D341Med (cell line): ENCODE measurements at places on chromosomes 5 and 9.

GRCh38 chr5:176360894-176361436, 599 bp downstream of the KIAA1191 start:
- no peak for DNase-seq

DNA sequence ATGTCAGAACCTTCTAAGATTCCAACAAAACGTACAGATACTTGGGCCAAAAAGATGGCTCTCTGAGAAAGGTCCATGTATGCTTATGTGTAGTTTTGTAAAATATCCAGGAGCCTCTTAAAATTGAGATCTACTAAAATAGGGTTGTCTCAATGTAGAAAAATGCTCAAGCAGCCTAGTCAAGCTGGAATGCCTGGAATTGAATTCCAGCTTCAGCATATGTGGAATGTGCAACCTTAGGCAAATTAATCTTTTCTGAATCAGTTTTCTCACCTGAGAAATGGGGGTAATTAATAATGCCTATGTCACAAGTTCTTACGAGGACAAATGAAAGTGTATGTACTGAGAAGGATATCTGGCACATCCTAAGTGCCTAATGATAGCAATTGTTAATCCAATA, 662.4 kb downstream of the DTWD2 start:
- no peak for DNase-seq

DNA sequence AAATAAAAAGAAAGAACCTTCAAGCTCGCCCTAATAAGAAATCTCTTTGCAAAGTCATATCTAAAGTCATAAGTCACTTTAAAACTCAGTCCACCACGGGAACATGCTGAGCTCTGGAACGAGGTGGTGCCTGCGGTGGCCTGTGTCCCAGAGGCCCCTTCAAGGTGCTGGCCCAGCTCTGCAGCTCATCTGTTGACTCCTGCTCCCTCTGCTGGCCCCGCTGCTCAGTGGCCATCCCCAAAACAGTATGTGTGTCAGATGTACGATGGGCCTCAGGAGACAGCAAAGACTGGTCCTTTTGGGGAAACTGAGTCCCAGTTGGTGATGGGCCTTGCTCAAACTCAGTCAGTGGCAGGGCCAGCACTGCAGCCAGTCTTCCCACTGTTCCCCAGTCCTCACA, 22.8 kb upstream of the FOXB2 start:
- DNase-seq, result peak; percentile 63

DNA sequence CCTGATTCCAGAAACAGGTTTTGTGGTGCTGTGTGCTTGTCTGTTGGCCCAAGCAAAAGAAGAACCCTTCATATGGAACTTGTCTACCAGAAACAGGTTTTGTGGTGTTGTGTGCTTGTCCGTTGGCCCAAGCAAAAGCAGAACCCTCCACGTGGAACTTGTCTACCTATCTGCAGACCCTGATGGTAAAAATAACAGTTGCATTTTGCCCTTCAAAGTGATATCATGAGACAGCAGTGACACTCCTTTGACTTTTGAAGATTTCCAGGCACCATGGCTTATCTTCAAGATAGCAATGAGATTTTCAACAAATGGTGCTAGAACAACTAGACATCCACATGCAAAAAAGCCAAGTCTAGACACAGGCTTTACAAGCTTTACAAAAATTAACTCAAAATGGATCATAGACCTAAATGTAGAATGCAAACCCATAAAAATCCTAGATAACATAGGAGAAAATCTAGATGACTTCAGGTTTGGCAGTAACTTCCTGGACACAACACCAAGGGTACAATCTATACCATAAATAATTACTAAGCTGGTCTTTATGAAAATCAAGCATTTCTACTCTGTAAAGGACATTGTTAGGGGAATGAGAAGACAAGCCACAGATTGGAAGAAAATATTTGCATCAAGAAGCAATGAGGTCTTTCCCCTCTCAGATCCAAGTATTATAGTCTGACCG, 16.8 kb downstream of the MACROH2A1 start:
- no peak for DNase-seq

DNA sequence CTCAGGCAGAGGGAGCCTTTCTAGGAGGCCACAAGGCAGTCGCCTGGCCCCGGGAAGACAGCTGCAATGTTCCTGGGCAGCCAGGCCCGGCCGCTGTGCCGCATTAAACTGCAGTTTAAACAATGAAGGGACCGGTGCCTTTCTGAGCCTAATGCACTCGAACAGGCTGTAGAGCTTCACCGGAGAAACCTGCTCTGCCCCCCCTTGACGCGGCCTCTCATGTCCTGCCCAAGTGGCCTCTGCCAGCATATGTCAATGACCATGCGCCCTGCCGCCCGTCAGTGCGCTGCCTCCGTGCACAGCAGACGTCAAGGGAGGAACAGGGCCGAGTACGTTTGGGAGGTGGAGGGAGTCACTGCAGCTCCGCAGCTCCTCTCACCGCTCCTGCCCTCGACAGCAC, 38.4 kb upstream of the BARHL1 start:
- no peak for DNase-seq

GRCh38 chr5:99177796-99178195, 249.0 kb upstream of the CHD1 start:
- no peak for DNase-seq

GRCh38 chr5:36904677-36905076, 28.1 kb downstream of the NIPBL start:
- no peak for DNase-seq

GRCh38 chr5:51347704-51348103, 35.5 kb upstream of the ISL1 start:
- DNase-seq, result no peak

DNA sequence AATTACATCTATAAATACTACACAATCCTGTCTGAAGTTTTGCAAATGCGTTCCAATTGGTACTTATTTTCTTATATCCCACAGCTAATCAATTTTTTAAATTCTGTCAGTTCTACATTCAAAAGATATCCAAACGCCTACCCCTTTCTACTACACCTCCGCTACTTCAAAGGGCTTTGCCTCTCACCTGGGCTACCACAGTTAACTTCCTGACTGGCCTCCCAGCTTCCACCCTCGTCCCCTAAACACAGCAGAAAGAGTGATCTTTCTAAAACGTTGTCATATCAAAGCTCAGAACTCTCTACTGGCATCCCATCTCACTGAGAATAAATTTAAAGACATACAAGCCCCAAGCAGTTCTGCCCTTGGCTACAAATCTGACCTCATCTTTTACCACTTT, 32.3 kb upstream of the NIPBL start:
- no peak for DNase-seq

- no peak for DNase-seq
Observed at GRCh38 chr5:40404613-40405012, 275.1 kb upstream of the PTGER4 start.

DNA sequence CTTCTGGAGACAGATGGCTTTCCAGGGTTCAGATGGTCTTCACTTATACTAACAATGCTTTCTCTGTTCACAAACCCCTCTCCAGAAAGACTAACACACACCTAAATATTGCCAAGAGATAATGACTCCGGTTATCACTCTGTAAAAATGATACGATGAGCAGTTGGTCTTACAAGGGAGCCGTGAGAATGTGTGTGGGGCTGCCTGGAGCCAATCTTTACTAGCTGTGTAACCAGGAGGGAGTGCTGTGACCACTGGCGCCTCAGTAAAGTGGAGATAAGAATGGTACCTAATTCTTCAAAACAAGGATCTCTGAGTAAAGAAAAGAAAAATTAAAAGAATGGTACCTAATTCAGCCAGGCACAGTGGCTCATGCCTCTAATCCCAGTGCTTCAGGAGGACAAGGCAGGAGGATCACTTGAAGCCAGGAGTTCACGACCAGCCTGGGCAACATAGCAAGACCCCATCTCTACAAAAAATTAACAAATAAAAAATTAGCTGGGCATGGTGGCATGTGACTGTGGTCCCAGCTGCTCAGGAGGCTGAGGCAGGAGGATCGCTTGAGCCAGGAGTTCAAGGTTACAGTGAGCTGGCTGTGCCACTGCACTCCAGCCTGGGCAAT, 39.9 kb upstream of the IL17B start:
- DNase-seq, result no peak

DNA sequence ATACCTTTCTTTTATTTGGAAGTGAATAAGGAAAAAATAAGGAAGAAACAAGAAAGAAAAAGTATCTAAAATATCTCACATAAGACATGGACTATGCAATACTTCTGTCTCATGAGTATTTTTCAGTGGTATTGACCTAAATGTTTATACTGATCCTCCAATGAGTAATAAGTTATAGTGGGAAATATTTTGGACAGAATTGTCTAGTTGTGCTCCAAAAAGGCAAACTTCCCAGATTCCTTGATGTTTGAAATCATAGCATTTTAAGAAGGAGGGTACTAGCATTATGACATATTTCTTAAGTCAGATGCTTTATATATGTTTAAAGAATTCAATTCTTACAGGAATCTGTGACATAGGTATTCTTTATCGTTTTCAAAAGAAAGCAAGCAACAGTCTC, 34.5 kb upstream of the BASP1 start:
- no peak for DNase-seq

GRCh38 chr5:6711409-6712141, 1.7 kb upstream of the TENT4A start:
- DNase-seq, result no peak

DNA sequence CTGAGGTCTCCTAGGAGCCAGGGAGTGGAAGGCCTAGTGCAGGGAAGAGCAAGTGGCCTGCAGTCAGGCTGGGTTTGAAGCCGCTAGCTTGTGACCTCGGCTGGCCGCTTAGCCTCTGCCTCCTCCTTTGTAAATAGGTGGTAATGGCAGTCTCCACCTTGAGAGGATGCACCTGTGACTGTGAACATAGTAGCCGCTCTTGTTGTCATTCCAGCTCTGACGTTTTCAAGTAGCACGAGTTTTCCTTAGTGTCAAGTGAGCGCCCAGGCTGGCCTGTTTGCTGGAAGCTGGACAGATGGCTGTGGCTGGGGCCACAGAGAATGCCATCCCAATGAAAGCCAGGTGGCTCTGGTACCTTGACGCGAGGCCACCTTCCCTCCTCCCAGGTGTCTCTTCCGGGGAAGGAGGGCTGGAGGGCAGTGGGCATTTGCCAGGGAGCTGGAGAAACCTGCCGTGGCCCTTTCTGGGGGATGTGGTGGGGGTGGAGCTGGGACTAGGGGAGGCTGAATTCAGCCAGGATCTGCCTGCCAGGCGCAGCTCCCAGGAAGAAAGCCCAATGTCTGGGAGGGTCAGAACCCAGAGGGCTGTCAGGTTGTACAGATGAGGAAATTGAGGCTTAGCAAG, 2.5 kb downstream of the ASS1 start:
- DNase-seq, result no peak
